ENCODE measurements at places on chromosomes 3 and 15.

DNA sequence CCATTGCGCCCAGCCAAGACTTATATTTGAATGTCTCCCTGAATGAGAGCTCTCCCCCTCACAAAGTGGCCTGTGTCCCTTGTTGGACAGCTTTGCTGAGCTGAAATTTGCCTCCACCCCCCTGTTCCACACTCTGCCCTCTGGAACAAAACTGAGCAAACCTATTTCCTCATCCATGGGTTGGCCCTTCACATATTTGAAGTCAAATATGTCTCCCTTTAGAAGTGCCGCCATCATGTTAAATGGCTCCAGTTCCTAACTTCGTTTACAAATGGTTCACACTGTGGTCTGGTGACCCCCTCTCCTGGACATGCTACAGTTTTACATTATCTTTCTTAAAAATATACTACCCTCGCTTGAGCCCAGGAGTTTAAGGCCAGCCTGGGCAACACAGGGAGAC, 4.6 kb downstream of the PLIN1 start:
- no peak for DNase-seq

- DNase-seq: no peak
These were observed 55.1 kb downstream of the WDR76 start for GRCh38 chr15:43881944-43882343.

DNA sequence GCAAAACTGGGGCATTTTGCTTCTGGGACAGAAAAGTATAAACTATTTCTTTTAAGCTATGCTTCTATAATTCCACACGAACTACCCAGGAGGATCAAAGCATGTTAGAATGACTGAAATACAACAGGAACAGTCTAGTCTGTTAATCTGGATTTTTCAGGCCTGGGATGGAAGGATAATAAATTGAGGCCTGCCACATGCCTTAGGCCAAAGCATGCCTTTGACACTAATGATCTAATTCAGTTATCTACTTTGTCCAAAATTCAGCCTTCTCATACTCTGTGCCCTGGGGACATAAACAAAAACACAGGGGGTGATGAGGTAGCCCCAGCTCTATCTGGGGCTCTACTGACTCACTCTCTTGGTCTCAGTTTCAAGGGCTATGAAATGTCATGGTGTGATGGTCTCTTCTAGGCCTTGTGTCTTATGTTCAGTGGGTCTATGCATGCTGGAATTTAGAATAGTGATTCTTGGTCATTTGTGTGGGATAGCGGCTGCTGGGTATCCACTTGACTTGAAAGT, 32.5 kb downstream of the GAP43 start:
- DNase-seq: no peak

GRCh38 chr3:184563561-184563925, 2.0 kb downstream of the EPHB3 start:
- no peak for DNase-seq

DNA sequence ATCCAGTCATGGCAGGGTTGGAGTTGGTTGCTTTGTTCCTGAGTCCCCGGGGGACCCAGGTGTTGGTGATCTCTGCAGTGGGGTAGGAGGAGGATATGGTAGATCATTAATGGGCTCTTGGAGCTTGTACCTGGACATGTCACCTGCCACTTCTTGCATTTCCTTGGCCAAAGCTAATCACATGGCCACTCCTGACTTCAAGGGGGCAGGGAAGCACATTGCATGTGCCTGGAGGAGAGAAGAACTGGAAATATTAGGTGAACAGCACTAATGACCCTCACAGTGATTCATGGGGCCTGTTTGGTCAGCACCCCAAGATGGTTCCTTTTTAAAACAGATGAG, 87.1 kb upstream of the MYZAP start:
- no peak for DNase-seq

DNA sequence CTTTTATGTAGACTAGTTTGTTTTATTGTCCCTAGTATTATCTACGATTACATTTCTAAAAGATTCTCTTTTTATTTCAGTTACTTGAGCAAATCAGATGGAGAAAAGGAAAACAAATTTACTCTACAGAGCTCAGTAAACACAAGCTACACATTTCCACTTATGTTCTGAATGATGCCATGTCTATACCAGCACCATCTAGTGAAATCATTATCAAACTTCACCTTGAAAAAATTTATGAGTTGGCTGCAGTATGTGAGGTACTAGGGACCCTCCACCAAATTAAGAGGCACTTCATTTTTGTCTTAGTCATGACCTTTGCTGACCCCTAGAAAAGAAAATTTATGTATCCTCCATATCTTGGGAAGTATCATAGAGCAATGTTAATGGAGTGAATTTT, 827.4 kb downstream of the SI start:
- no peak for DNase-seq

DNA sequence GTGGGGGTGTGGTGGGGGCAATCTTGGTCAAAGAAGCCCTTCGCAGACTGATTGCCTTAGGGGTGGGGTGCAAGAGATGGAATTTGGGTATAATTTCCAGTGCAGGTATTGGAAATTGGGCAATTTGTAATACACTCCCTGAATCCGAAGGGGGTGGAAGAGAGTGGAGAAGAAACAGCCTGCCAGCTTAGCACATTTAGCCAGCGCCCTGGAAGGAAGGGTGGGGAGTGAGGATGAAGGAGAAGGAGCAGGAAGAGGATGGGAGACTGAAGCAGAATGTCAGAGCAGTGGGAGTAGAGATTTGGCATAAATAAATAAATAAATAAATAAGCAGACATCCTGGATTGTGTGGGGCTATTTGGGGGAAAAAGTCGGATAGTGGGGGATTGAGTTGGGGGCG, 1.6 kb downstream of the GAP43 start:
- DNase-seq: no peak

DNA sequence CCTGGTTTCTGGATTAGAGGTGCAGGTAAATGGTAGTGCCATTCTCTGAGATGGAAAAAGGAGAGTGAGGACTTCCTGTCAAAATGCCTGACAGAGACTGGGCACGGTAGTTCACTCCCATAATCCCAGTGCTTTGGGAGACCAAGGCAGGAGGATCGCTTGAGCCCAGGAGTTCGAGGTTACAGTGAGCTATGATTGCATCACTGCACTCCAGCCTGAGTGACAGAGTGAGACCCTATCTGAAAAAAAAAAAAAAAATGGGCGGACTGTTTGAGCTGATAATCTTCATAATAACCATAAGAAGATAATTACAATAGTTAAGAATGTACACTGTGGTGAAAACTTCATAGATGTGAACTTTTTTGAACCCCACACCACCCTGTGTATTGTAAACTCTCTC, 44.2 kb downstream of the HRH1 start:
- no peak for DNase-seq

GRCh38 chr3:58898513-58898912, 151.3 kb downstream of the CFAP20DC start:
- no peak for DNase-seq

DNA sequence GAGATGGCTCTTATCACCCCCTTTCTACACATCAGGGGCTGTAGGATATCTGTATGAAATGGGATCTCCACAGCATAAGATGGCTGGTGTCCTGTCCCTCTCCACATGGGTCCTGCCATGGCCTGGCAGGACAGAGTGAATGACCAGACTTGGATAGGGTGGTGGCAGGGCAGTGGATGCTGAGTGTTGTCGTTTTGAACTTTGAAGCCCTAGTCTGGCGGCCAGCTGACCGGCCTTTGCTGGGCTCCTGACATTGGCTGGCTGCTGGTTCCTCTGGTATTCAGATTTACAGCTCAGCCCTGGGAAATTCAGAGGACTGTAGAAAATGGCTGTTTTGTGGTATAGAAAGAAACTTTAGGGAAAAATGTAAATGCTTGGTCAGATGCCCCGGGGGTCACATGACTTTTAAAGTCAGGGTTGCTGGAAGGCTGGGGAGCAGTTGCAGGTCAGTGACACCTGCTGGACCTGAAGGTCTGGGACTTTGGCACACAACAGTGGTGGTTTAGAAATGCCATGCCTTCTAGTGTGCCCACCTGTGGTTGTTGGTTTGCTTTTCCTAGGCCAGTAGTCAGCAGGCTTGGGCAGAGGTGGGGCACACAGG, 13.5 kb upstream of the PGPEP1L start:
- DNase-seq: no peak

GRCh38 chr15:63507878-63508818, 3.8 kb downstream of the USP3 start:
- no peak for DNase-seq

GRCh38 chr15:78438619-78439285, 736 bp downstream of the IREB2 start:
- DNase-seq: no peak

GRCh38 chr15:47513471-47513870, 203.8 kb upstream of the SEMA6D start:
- no peak for DNase-seq

GRCh38 chr15:44207643-44208042, 12.6 kb upstream of the FRMD5 start:
- no peak for DNase-seq

DNA sequence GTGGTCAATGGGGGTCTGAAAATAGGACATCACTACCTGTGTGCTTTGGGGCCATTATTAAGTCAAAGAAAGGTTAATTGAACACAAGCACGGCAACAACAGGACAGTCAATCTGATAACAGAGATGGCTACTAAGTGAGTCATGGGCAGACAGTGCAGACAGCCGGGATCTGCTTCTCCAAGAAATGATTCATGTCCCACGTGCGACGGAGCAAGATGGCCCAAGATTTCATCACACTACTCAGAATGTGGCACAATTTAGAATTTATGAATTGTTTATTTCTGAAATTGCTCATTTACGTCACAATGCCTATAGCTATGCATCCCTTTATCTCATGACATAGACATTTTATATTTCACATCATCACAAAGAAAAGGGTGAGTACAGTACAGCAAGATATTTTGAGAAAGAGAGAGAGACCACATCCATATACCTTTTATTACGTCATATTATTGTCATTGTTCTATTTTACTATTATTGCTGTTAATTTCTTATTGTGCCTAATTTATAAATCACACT, 770.6 kb upstream of the NR2F2 start:
- no peak for DNase-seq

DNA sequence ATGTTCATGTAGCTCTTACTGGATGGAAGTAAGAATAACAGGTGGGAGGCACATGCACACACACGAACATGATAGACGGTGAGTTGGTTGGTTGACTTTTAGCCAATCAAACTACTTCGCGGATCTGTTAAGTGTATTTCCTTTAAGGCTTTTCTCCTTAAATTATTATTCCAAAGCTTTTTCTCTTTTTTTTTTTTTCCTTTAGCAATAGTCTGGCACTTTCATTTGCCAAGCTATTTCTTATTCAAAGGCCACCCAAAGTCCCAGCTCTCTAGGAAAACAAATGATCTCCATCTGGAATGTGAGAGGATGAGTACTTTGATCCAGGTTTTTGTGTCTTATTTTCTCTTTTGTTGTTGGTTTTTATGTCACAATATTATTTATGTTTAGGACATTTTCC, 141.1 kb downstream of the TPRG1 start:
- no peak for DNase-seq

GRCh38 chr3:150130404-150131100, 159.9 kb upstream of the PFN2 start:
- no peak for DNase-seq

DNA sequence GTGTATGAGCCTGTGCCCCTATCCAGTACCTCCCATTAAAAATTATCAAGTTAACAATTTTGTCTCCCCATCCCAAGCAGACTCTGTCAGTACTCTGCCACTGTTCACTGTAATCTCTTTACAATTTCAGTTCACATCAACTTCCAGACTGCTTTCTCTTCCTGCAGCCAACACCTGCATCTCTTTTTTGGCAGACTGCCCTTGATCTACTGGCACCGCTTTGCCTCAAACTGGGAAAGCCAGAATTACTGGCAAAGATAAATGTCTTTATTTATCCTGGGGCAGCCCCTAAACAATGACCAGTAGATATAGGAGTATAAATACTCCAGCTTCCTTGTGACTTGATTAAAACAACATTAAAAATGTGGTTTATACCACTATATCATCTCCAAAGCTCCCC, 494.1 kb downstream of the ZNF385D start:
- DNase-seq: no peak

DNA sequence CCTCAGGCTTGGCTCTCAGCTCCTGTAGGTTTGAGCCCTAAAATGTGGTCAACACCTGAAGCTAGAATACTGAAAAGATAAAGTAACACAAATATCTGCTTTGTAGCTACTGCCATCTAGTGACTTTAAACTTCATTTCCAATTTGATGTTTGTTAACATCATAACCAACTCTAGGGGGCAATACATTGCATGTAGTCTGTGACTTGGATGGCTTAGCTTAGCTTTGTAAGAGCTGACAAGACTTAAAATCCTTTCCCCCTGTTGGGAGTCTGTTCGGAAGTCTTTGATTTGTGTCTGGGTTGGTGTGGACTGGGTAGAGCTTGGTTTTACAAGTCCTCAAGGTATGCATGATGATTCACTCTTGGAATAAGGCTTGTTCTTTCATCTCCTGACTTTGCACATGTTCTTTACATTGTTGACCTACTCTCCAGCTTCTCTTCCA, 51.7 kb downstream of the SCN11A start:
- DNase-seq: no peak

Data from cortex of kidney (tissue), 1 donor.